ENCODE measurements at places on chromosomes 4 and X. TPM values are rescaled to one million over a fixed set of nuclear protein-coding genes. Genes with fewer than 3 reads are reported as not detected.

DNA sequence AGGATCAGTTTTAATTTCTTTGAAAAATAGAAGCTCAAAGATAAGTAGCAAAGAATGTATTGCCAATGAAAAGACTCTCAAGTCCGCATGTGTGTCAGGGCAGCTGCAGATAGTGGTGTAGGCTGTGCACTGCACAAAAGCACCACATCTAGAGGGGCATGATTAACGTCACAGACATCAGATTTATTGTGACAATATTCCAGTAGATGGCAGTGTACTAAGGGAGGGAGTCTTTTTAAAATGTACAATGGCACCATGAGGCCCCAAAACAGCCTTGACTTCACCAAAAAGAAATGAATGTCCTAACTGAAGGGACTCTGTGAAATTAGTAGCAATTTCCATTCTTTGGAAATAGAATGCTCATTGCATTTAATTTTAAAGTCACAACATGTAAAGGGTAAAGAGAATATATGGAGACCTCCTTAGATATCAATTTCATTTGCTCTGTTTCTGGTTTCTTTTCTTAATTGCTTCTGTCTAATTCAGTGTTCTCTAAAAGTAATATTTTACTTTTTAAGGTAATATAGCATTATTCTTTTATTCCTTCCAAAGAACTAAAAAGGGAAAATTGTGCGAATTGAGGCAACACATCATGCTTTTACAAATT is 98.4 kb downstream of the ZNF827 start:
- H3K27ac ChIP-seq: no peak overlapping the region
- H3K4me3 ChIP-seq: no peak overlapping the region
- H3K36me3 ChIP-seq: peaks cover 36% of the 10 kb centered on the region
- H3K4me1 ChIP-seq: no peaks in the 10 kb centered on the region
- H3K27me3 ChIP-seq: no peaks in the 10 kb centered on the region

- no peak overlapping the region for H3K27ac ChIP-seq
- no peak overlapping the region for H3K4me3 ChIP-seq
- H3K27me3 ChIP-seq: no peaks in the 10 kb centered on the region
- peaks cover 36% of the 10 kb centered on the region for H3K4me1 ChIP-seq
Observed at GRCh38 chr4:87030755-87031441, 96.1 kb downstream of the AFF1 start.

DNA sequence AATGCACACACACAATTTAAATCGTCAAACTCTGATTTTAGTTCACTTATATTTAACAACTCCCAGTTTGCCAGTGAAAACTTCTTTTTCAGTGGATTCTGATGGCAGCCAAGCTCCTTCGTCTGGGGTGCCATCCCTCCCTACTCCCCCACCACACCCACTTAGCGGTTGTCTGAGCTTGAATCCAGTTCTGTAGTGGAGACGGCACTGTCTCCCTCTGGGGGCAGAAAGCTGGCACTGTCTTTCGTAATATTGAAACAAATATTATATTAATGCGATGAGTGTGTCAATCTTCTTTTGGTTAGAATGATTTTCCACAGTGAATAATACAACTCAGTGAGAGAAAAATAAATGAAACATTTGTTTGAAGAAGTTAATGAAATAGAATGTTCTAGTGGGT is 5.4 kb downstream of the MEPE start:
- no peak overlapping the region for H3K27ac ChIP-seq
- no peaks in the 10 kb centered on the region for H3K4me1 ChIP-seq
- no peaks in the 10 kb centered on the region for H3K36me3 ChIP-seq
- H3K4me3 ChIP-seq: no peak overlapping the region
- no peak for DNase-seq
- H3K27me3 ChIP-seq: peaks cover 2% of the 10 kb centered on the region

- H3K27me3 ChIP-seq: no peaks in the 10 kb centered on the region
- H3K4me3 ChIP-seq: no peak overlapping the region
- H3K4me1 ChIP-seq: peaks cover 10% of the 10 kb centered on the region
- no peaks in the 10 kb centered on the region for H3K36me3 ChIP-seq
- H3K27ac ChIP-seq: no peak overlapping the region
Observed at GRCh38 chrX:39814391-39814790, 283.4 kb downstream of the BCOR start.

DNA sequence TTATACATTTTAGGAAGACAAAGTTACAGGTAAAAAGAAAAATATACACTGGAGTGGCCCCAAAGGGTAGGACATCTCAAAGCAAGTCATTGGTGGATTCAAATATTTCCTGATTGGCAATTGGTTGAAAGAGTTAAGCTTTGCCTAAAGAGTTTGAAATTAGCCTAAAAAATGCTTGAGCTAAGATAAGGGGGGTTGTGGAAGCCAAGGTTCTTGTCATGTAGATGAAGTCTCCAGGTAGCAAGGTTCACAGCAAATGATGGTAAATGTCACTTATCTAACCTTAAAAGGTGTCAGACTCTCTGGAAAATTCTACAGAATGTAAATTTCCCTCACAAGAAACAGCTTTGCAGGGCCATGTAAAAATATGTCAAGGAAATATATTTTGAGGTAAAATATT is 596.7 kb downstream of the FAT4 start:
- H3K4me3 ChIP-seq: no peak overlapping the region
- DNase-seq: no peak
- no peaks in the 10 kb centered on the region for H3K4me1 ChIP-seq
- no peak overlapping the region for H3K27ac ChIP-seq

GRCh38 chr4:147864607-147865006 is 132.7 kb downstream of the ARHGAP10 start:
- no peaks in the 10 kb centered on the region for H3K27me3 ChIP-seq
- DNase-seq: no peak
- no peak overlapping the region for H3K27ac ChIP-seq
- peaks cover 21% of the 10 kb centered on the region for H3K36me3 ChIP-seq
- H3K4me1 ChIP-seq: no peaks in the 10 kb centered on the region
- no peak overlapping the region for H3K4me3 ChIP-seq

DNA sequence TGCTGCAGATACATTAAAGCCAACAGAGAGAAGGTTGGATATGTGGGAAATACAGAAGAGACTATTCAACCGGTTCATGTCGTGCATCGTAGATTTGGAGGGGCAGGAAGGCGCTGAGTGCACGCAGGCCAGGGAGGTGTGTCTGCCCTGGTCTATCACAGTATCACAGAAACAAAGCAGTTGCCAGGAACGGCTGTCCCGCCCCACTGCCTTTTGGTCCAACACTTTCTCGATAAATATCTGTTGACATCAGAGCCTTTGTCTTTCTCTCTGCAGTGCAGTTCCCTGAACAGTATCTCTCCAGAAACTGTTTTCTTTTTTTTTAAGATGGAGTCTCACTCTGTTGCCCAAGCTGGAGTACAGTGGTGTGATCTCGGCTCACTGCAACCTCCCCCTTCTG is 151.1 kb upstream of the BCOR start:
- no peak for DNase-seq
- no peak overlapping the region for H3K27ac ChIP-seq
- no peak overlapping the region for H3K4me3 ChIP-seq
- no peaks in the 10 kb centered on the region for H3K27me3 ChIP-seq

DNA sequence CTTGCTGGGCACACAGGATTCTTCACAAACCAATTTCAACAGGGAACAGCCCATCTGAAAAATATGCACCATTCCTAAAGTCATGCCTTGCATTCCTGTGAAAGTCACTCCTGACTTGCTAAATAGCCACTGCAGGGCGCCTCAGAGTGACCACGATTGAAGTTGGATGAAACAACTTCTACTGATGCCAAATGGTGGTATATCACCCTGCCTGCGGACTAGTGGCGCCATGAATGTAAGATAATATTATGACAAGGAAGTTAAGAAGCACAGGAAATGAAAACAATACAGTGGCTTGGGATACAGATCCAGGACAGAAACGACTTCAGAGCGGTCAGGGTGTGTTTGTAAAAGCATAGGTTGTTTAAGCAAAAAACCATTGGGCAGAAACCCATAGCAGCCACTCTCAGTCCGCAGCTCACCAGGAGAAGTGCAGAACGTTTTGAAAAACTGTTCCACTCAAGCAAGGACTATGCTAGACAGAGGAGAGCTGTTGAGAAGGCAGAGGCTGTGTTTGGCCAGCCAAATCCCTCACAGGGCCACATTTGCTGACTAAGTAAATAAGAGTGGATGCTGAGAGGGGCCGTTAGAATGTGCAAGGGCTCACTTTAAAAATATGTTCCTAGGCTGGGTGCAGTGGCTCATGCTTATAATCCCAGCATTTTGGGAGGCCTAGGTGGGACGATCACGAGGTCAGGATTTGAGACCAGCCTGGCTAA is 250.4 kb downstream of the PTTG2 start:
- H3K27me3 ChIP-seq: no peaks in the 10 kb centered on the region
- DNase-seq: no peak
- peak overlapping the region; percentile 55 for H3K27ac ChIP-seq

- no peaks in the 10 kb centered on the region for H3K36me3 ChIP-seq
- H3K4me3 ChIP-seq: no peak overlapping the region
- DNase-seq: no peak
- peak overlapping the region; percentile 19 for H3K27ac ChIP-seq
Observed at GRCh38 chr4:118917582-118917981, 28.9 kb downstream of the SYNPO2 start.

DNA sequence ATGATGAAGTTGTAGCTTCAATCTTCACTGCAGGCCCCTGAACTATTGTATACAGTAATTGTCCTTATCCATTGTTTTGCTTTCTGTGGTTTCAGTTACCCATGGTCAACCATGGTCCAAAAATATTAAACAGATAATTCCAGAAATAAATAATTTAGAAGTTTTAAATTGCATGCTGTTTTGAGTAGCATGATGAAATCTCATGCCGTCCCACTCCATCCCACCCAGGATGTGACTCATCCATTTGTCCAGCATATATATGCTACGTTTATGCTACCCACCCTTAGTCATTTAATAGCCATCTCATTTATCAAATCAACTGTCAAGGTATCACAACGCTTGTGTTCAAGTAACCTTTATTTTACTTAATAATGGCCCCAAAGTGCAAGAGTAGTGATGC is 34.5 kb downstream of the IQCM start:
- H3K4me1 ChIP-seq: no peaks in the 10 kb centered on the region
- H3K27ac ChIP-seq: no peak overlapping the region
- H3K36me3 ChIP-seq: no peaks in the 10 kb centered on the region
- H3K27me3 ChIP-seq: no peaks in the 10 kb centered on the region

- H3K27ac ChIP-seq: no peak overlapping the region
- no peaks in the 10 kb centered on the region for H3K27me3 ChIP-seq
- no peak for DNase-seq
- H3K4me1 ChIP-seq: no peaks in the 10 kb centered on the region
- H3K36me3 ChIP-seq: no peaks in the 10 kb centered on the region
- no peak overlapping the region for H3K4me3 ChIP-seq
Observed at GRCh38 chrX:29545878-29546277, 669.5 kb upstream of the MAGEB2 start.

The CENPC gene
- 22.4 TPM for polyA plus RNA-seq

The RBMX gene
- polyA plus RNA-seq: 255 TPM

The TBC1D19 gene
- polyA plus RNA-seq: 8.6 TPM
